ENCODE measurements at places on chromosomes 3 and 15.
A peak's percentile ranks its signal among the peaks of the same experiment; 100 is the strongest.

- no peak for DNase-seq
These were observed 1.7 kb downstream of the EAF1 start for GRCh38 chr3:15429080-15429479.

GRCh38 chr3:110711851-110712516 lies 359.6 kb upstream of the NECTIN3 start:
- no peak for DNase-seq

DNA sequence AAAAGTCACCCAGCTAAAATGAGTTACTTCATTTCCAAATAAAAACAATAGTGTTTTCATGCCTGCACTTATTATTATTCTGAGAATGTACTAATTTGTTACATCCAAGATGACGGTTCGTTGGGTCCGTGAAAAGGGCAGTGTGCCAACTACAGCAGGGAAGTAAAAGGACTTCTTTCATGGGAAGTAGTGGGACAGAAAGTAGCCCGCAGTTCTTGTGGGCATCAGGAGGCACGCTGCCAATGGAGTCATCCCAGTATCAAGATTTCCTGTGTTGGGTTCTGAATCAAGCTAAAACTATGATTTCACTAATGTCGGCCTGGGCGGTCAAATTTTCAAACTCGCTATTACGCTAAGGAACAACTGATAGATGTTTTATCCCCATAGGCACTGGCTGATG lies 254.5 kb upstream of the SOX2 start:
- DNase-seq = no peak

GRCh38 chr3:11591391-11592282 lies 52.1 kb downstream of the VGLL4 start:
- DNase-seq = peak; percentile 62

- no peak for DNase-seq
These were observed 33.0 kb downstream of the HERC1 start for GRCh38 chr15:63800739-63801138.

DNA sequence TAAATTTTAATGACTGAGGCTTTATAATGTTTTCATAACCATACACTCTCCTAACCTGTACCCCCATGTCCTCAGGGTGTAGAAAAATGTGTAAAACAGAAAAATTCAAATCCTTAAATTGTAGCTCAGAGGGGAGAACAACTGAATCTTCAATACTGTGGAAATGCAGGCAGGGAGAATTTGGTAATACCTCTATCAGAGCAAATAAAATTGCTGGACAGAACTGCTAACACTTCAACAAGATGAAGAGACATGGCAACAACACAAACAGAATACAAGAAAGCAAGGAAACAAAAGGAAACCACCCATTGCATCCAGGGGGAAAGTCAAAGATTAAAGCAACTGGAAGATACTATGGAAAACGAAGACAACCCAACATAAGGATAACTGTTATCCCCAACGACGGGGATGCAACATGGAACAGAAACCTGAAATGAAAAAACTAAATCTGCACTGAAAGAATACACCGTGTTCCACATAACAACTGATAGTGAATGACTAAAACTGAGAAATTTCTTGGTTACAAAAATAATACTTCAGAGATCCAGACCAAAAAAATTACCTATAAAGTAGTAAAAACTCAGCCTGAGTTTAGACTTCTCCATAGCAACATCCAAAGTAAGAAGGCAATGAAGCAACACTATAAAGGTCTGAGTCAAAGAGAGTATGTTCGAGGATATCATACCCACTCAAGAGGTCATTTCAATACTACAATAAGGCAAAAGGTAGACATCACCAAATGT lies 48.5 kb downstream of the HACD2 start:
- no peak for DNase-seq

GRCh38 chr3:64489361-64490044 lies 198.3 kb downstream of the ADAMTS9 start:
- DNase-seq = no peak

DNA sequence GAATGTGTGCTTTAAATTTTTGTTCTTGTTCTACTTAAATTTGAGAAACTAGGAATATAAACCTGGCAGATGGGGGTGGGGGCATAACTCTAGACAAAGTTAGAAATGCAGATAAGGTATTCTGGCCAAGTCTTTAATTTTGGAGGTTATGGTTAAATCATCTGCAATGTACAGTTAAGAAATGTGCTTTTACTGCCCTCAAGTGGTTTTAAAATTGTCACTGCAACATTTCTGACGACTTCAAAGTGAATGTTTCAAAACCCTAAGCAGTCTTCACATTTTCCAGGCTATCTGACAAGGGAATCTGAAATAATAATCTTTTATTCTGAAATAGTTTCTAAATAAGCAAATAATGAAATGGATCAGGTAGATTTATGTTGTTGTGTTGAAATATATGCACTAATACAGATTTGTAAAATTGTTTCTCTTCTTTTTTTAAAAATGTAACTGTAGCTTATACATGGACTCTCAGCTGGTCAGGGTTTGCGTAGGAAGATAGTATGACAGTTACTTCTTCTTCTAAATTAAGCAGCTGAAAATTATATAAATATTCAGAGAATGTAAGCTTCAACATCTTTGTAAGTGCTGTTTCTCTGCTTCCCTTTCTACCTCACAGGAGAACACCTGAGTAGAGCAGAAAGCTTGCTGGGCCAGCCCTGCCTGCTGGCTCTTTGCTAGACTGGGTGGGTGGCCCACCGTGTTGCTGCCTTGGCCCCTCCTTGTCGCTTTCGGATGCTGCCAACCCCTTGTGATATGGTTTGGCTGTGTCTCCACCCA lies 45.0 kb downstream of the SUCNR1 start:
- DNase-seq = peak; percentile 39

GRCh38 chr15:56963710-56964109 lies 45.3 kb downstream of the TCF12 start:
- no peak for DNase-seq

DNA sequence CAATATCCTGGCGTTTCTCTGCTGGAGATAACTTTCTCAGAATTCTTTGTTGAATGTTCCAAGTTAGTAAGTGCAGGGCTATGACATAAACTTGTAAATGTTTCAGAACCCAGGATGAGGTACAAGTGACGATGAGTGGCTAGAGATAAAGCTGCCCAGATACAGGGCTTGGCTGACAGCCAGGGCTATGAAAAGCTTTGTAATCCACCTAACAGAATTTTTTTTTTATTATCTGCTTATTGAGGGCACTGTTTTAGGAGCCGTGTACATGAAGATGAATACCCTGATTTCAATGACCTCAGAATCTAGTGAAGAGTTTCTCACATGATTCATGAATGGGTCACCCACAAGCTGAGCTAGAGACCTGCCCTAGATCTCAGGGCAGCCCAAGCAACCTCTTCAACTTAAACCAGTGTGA lies 431.4 kb downstream of the DIPK2A start:
- no peak for DNase-seq

- no peak for DNase-seq
These were observed 557.9 kb upstream of the ZNF385D start for GRCh38 chr3:22308871-22309270.

DNA sequence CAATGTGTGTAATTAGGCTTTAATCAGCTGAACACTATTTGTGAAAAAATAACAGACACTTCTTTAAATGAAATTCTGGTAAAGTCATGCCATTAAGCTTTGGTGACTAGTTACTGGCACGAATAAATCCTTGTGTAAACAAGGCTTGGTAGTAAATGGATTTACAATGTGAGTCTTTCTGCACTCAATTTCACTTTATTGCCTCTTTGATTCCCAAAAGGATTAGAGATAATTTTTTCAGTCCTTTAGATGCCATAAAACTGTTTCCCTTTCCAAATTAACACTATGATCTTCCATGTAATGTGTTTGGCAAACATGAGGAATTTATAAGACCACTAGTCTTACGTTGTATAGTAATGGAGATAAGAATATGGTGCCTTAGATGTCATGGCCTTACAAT lies 339.5 kb upstream of the DNAJC19 start:
- DNase-seq = no peak

Data from inflammatory macrophage (primary cell).